GM23338 (cell line): ENCODE measurements at places on chromosomes 2 and 18.

- no peak for DNase-seq
Observed at GRCh38 chr2:84882414-84882738, 1.5 kb upstream of the TRABD2A start.

DNA sequence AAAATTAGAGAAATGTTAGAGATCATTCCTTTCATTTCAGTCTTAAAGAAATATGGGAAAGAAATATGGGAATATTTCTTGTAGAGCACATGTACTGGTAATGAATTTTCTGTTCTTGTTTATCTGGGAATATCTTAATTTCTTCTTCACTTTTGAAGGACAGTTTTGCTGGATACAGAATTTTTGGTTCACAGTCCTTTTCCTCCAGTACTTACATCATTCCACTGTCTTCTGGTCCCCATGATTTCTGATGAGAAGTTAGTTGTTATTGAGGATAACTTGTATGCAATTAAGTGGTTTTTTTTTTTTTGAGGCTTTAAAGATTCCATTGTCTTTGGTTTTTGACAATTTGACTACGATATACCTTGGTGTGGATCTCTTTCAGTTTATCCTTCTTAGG lies 11.0 kb downstream of the NEURL3 start:
- DNase-seq: no peak

GRCh38 chr2:77443076-77443475 lies 79.1 kb downstream of the LRRTM4 start:
- no peak for DNase-seq

GRCh38 chr2:37326866-37327634 lies 2.4 kb upstream of the PRKD3 start:
- DNase-seq: no peak

DNA sequence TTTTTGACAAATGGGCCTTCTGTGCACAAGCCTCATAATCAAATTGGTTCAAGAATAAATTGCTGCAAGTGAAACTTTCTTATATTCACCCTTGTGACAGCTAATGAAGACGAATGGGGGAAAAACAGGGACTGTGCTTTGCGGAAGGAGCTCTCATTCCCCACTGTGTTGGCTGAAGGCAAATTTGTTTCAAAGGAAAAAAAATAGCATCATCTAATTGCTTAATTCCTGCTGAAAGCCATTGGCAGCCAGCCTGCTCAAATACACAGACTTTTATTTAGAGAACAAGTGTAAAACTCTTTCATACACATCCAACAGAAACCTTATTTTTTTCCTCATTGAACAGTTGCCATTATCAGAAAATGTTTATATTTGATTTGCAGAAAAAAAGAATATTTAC lies 172.3 kb downstream of the ARL6IP6 start:
- DNase-seq: no peak

DNA sequence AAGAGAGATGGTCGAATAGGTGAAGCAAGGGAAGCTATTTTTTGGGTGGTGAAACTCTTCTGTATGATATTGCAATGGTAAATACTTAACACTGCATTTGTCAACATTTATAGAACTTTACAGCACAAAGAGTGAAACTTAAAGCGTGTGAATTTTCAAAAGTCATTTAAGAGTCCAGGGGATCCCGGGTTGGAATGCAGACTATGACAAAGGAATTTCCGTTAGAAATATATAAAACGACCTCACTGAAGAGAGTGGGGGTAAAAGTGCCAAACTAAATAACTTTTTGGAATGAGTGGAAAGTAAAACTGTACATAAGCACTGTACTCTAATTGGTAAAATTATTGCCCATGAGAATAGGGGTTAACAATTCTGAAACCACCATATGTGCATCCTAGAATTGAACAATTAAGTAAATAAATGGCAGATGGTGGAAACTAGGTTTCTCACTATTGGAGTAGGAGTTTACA lies 191.0 kb upstream of the FN1 start:
- DNase-seq: peak; percentile 44

DNA sequence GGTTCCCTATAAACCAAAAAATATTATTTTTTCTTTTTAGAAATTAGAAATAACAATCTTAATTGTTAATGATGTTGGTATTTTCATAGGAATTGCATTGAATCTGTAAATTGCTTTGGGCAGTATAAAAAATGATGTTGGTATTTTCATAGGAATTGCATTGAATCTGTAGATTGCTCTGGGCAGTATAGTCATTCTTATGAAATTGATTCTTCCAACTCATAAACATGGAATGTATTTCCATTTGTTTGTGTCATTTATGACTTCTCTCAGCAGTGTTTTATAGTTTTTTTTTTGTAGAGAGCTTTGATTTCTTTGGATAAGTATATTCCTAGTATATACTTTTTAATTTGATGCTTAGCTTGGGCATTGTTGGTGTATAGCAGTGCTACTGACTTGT lies 82.0 kb upstream of the NT5C1B start:
- DNase-seq: no peak

DNA sequence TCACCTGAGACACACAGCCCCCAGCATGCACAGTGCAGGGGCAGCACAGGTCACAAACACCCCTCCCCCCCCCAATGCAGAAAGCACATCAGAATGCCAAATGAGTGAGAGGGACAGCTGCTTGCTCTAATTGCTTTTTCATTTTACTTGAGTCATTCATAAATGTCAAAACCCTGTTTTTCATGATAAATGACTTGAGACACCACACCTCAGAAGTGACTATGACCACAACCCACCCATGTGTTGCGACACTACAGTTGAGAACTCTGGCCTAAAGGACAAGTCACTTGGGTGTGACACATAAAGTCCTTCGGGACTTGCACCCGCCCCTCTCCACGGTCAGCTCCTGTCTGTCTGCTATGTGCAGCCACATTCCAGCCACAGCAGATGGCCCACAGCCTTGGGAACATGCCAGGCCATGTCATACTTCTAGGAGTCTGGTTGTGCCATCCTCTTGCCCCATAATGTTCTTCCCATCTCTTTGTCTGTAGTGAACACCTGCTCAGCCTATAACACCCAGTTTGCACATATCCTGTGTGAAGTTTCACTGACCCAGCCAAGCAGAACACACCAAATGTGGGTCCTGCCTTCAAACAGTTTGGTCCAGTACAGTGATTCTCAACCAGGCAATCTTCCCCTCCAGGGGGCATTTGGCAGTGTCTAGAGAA lies 30.2 kb upstream of the RIOK3 start:
- DNase-seq: no peak

- DNase-seq: peak; percentile 10
Observed at GRCh38 chr2:234448506-234449184, 48.2 kb downstream of the ARL4C start.

DNA sequence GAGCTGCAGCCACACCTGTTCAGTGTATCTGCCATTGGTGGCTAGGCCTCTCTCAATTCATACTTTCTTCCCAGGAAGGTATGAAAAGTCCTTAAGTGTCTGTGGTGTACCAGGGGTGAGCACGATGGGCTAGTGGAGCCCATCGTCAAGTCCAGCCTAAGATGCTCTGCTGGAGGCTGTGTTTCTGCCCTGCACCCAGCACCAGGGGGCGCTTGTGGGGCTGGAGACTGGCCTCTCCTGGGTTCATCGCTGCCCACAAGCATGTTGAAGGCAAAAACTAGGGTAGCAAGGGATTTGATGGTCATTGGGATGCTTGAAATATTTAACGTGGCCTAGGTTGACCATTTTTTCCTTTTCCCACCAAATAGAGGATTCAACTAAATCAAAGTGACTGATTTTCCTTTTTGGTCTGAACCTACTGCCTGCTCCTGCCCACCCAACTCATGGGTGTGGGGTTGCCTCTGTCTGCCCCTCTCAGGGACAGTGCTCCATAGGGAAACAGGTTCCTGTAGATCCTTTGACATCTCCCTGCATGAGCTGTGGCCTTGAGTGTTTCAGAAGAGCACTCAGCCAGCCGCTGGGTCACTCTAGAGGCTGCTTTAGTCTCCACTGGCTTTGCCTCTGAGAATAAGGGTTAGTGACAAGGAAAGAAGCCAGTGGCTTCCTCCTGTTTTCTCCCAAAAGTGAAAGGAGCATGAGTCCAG lies 59.0 kb downstream of the TPGS2 start:
- DNase-seq: peak; percentile 74

DNA sequence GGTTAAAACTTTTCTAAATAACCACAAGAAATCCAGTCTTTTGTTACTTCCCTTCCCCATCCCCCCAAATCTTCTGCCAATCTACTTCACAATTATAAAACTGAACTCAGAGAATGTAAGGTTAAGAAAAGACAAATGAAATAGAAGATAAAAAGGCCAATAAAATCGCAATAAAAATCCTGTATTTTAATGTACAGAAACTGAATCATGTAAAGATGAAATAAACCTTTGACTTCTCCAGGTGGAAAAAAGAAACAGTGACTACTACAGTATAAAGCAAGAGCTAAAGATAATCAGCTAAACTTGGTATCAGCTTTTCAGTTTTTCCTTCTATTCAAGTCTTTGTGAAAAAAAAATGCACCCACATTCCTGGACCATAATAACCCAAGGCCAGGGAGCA lies 1.7 kb downstream of the SYT4 start:
- no peak for DNase-seq

- DNase-seq: peak; percentile 60
Observed at GRCh38 chr18:54558609-54559585, 32.1 kb upstream of the DYNAP start.

DNA sequence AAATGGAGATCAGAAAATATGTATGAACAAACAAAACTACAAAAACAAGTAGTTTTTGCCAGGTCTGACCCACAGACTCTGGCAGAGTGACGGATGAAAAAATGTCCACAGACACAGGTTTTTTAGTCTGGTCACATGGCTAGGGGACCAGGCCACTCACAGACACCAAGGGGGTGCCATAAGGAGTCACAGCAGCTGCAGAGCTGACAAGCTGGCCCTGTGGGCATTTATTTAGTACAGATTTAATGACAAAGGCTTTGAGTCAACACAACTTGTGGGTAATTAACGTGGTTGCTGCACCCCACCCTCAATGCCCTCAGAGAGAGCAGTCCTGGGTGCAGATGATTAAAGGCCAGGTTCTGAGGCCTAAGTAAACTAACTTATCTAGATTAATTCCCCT lies 76.0 kb downstream of the SH3YL1 start:
- no peak for DNase-seq

DNA sequence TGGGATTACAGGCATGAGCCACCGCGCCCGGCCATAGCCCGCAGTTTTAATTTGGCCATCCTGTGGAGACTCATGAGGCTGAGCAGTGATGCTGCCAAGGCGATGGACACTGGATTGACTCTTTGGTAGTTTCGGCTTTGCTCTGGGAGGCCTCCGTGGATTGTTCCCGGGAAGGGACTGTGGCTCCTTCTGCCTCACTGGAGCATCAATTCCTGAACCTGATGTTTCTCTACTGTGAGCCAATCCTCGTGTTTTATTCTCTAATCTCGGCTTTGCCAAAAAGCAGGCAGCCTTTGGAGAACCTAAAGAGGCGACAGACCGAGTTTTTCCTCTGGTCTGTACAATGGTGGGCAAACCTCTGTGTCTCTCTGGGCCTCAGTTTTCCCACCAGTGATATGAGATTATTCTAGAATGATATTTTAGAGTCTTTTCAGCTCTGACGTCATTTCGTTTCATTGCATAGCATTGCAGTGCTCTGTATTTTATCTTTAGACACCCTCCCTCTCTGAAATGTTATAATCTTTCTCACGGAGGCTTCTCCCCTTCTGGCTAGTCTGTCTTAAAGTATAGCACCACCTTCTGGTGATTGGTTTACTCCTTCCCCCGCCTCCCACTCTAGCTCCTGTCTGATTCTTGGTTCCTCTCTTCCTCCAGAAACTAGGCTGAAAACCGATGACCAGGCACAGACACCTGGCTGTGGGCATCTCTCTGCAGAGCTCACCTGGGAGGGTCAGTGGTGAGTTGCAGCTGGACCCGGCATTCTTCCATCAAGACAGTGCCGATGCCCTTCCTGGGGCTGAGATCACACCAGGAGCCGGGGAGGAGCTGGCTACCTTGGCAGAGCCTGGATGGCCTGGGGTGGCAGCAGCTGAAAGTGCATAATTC lies 341.3 kb downstream of the MYCN start:
- DNase-seq: peak; percentile 86

DNA sequence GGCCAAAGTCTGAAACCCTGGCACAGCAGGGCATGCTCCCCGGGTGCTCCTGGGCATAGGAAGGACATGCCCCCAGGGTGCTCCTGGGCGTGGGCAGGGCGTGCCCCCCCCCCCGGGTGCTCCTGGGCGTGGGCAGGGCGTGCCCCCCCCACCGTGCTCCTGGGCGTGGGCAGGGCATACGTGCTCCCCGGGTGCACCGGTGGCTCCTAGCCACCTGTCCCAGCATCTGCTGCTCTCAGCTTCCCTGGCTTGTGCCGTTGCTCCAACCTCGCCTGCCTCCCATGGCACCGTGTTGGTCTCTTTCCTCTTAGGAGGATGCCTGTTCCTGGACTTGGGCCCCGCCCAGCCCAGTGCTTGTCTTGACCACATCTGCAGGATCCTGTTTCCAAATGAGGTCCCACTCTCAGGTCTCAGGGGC lies 95.6 kb upstream of the CTDP1 start:
- DNase-seq: no peak

DNA sequence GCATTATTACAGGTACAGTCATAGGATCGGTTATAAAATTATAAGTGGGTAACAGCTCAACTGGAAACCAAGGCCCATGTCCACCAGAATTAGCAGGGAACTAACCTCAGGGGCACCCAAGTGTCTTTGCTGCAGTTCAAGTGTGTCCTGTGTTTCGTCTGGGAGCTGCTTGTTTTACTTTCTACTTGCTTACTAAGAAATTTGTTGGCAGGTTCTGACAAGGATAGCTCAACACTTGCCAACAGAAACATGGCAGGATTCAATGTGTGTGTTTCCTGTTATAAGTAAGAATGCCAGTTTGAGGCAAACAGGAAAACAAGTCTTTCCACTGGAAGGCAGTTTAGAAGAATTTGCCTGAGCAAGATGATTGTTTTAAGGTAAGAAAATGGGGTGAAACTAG lies 104.5 kb downstream of the EPHA4 start:
- DNase-seq: no peak
